ENCODE measurements at places on chromosomes 3 and 15.

- DNase-seq: no peak
Measured at GRCh38 chr3:126266291-126266840, 86.0 kb upstream of the ALDH1L1 start.

DNA sequence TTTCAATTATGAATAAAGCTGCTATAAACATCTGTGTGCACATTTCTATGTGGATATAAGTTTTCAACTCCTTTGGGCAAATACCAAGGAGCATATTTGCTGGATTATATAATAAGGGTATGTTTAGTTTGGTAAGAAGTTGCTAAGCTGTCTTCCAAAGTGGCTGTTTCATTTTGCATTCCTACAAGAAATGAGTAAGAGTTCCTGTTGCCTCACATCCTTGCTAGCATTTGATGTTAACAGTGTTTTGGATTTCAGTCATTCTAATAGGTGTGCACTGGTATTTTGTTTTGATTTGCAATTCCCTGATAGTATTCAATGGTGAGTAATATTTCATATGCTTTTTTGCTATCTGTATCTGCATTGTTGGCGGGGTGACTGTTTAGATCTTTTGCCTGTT is 120.7 kb upstream of the MDFIC2 start:
- DNase-seq: no peak

DNA sequence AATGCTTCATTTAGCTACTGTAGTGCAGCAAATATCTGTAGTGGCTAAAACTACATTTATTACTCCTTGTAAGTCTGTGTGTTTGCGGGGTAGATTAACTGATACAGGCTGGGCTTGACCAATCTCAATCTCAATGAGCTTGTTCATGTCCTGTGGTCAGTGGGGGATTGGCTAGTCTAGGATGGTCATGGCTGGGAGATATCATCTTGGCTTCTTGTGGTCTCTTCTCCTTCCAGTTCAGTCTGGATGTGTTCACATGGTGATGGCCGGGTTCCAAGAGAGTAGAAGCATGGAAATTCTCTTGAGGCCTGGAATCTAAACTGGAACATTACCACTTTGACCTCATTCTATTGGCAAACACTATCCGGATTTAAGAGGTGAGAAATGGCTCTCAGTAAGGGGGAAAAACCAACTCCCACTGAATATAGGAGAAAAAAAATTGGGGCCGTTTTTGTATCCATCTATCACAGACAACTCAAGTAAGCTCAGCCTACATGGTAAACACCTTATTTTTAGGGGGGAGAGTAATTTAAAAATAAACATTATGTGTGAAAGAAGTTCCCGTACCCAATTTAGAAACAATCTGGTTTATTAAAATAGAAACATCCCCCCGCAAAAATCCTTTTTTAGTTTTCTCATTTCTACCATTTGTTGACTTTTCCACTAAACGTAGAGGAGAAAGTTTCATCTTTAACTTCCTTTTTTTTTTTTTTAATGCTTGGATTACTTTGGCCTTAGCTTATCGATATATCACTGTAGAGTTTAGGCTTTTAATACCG is 284.9 kb upstream of the TBC1D5 start:
- no peak for DNase-seq

DNA sequence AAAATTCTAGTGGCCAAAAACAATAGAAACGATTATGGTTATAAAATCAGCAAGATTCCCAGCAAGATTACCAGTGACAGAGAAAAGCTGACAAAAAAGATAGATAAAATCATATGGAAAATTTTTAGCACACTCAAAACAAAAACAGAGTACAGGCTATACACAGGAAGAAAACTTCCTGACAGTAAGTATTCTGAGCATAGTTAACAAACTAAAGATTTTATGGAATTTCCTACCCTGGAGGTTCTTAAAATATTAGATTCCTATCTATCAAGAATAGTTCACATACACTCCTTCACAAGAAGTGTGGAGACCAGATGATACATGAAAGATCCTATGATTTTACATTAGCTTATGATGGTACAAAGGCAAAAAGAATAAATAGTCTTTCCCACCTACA is 50.8 kb downstream of the ZNF148 start:
- no peak for DNase-seq

GRCh38 chr15:69577397-69577796 is 124.8 kb downstream of the RPLP1 start:
- DNase-seq: no peak

- DNase-seq: no peak
Measured at GRCh38 chr15:98620020-98620419, 28.3 kb upstream of the IGF1R start.

- no peak for DNase-seq
Measured at GRCh38 chr3:139374099-139374498, 15.3 kb downstream of the COPB2 start.

DNA sequence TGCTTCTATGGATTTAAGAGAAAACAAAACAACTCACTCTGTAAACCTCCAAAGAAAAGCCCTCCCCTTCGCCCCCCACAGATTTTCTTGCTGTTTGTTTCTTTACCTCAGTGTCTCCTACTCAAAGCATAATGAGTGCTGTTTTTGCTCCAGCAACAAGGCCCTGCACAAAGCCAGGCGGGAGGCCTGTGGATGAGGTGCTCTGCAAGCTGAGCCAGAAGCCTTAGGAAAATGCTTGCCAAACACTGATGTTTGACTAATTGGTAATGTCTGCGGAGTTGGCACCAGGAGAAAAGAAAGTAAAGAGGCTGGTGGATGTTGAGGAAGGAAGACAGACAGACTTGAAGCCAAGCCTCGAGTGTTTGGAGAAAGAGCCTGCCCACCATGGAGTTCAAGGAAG is 99.7 kb downstream of the RARB start:
- DNase-seq: no peak

- DNase-seq: peak; percentile 24
Measured at GRCh38 chr3:10602769-10603768, 97.7 kb upstream of the ATP2B2 start.

- no peak for DNase-seq
Measured at GRCh38 chr15:77402740-77403379, 17.0 kb downstream of the PEAK1 start.

GRCh38 chr3:16309558-16309957 is 44.5 kb downstream of the OXNAD1 start:
- DNase-seq: peak; percentile 43

DNA sequence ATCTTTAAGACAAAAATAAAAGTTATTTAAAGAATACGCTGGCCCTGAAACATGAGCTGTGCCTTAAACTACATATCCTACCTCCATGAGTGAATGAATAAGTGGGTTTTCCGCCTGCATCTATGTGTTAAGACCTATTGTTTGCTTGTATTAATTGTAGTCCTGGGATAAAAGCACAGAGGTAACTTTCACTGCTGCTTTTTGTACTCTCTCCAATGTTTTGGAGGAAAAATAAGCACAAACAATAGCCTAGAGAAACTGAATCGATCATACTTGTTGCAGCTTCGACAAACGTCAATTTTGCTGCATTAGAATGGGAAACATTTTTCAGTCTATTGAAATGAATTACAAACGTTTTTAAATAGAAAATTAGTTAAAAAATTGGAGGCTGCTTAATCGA is 1.3 kb upstream of the CTNNB1 start:
- DNase-seq: no peak

DNA sequence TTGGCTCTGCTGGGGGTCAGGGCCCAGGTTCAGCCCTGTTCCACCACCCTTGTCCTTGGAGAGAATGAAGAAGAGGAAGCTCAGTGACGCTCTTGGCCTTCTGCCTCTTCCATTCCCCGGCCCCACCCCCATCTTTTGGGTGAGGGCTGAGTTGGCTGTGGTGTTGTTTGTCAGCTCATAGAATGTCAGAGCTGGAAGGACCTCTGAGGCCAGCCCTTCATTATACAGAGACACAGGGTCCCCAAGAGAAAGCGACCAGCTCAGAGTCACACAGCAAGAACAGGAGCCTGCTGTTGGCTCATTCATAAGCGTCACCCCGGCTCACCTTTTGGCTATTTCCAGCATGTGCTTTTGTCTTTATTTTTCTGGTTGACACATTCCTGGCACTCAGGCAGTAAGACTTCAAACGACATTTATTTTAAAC is 68.2 kb downstream of the AAGAB start:
- DNase-seq: no peak

DNA sequence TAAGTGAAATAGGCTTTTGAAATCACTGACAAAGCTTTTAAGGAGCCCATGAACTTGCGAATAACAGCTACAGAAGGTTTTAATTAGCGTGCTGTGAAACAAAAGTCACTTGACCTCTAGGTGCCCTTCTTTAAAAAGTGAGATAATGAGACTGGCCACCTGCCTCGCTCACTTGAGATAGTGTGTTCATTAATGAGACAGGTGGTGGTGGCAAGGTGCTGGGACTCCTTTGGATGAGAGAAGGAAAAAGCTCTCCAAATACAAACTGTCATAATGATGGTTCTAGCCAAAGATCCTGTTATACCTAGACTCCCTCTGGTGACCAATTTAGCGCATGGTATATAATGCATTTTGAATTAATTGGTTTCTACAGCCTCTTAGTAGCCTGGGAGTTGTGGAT is 22.7 kb upstream of the IREB2 start:
- DNase-seq: no peak

GRCh38 chr15:98785807-98786621 is 137.7 kb downstream of the IGF1R start:
- no peak for DNase-seq

DNA sequence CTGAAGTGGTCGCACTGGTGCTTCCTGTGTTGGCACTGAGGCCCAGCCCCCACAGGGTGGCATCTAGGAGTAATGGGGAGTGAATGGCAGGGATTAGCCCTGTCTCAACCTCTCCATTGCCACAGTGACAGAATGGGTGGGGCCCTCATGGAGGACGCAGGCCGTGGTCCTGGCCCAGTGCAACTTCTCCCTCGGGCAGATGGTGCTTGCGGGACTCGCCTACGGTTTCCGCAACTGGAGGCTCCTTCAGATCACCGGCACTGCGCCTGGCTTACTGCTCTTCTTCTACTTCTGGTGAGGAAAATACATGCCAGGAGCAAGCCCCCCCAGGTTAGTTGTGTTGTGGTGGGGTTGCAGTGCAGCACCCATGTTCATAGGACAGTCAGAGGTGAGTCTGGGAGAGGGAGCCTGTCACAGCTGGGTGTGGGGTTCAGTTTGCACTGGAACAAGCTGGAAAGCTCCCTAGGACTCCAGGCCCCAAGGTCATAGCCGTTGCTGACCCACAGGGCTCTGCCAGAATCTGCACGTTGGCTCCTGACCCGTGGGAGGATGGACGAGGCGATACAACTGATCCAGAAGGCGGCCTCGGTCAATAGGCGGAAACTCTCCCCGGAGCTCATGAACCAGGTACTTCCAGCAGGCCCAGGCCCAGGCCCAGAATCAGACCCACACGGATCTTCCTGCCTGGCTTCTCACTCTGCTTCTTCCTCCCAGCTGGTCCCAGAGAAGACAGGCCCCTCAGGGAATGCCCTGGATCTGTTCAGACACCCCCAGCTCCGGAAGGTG is 7.0 kb upstream of the SLC22A14 start:
- DNase-seq: no peak

GRCh38 chr15:47987461-47987860 is 133.3 kb upstream of the SLC24A5 start:
- no peak for DNase-seq
